Activated gamma-delta T cell (primary cell): ENCODE measurements at places on chromosomes 4 and X.

DNA sequence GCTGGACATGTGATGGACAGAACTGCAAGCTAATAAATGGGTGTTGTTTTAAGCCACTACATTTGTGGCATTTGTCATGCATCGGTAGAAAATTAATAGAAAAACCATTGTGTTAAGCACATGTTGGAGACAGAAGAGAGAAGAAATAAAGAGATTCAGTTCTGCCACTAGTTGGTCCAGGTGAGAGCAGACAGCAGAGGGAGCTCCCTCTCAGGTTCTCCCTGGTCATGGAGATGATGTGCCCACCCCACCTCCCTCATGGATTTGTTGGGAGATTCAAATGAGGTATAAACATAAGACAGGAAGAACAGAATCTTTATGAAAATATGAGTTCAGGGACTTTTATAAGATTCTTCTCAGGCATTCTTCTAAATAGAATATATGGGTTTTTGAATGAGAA lies 36.8 kb upstream of the OCIAD2 start:
- DNase-seq, result no peak

DNA sequence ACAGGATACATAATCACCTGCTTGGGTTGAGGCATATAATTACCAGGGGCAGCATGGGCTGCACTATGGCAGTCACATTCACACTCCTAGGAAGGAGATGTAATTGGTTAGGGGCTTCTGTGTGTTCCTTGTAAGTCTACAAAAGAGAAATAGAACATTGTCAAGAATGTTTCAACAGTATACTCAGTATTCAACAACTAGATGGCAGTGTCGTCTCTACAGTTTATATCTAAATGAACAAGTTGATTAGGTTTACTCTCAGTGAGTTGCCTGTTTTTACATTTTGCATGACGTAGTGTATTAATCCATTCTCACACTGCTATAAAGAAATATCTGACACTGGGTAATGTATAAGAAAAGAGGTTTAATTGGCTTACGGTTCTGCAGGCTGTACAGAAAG lies 50.5 kb upstream of the RAB33B start:
- DNase-seq, result no peak

DNA sequence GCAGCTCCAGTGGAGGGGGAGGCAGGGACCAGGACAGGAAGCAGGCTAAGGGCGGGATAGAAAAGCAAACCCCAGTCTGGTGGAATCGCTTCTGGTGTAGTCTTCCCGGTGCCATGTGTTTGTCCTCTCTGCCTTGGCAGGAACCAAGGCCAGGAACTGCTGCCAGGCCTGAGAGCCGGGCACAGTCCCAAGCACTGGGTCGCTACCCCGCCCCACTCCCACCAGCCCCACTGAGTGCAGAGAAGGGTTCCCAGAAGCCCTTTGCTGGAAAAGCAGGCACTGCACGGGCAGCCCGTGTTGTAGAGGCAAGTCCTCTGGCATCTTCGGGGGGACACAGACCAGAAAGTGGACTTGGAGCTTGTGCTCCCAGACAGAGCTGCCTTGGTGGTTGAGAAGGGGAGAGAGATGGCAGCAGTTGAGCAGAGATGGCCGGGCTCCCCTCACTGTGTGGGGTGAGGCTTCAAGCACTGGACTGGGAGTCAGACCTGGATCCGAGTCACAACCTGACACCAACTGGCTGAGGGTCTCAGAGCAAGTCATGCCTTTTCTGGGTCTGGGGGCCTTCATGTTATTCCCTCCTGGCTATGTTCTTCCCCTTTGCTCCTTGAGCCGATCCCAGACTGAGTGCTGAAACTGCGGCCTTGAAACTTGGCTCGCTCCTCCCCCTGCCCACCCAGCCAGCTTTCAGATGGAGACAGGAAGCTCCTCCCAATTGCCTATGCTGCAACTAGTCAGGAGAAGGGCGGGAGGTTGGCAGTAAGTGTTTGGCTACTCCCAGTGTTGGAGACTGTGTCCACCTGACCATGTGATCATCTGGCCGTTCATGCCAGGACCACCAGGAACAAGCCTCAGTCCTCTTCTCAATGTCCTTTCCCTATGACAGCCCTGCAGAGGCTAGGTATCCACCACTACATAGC lies 59.7 kb upstream of the MTM1 start:
- no peak for DNase-seq

DNA sequence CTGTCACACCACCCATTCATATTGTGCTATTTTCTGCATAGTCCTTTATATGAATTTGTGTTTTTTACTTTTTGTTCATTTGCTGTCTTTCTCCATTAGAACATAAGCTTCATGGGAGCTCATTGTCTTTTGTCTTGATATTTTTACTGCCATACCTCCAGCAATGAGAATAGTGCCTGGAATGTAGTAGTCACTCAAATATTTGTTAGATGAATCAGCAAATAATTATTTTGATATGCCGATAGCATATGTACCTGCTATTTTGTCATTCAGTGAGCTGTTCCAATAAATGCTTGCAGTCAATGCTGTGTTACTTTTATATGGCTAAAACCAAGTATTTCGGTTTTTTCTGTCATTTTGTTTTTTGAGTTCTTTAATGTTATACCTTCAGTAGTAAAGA lies 43.5 kb upstream of the SLC25A31 start:
- no peak for DNase-seq

DNA sequence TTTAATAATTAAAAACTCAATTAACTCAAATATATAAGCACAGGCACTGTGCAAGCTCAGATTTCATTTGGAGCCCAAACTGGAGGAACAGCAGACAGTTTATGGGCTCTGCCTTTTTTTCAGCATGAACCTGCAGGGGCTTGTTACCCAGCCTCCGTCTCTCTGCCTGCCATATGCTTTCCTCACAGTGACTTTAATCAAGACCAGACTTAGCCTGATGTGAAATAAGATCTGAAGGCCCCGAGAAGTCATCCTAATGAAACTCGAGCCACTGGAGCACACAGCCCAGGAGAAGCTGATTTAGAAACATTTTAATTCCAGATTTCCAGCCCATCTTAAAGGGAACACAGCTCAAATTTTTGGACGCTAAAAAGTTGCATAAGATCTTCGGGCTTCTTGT lies 55.6 kb downstream of the SPATA18 start:
- no peak for DNase-seq

- no peak for DNase-seq
Measured at GRCh38 chr4:87575408-87575807, 32.9 kb upstream of the DSPP start.

DNA sequence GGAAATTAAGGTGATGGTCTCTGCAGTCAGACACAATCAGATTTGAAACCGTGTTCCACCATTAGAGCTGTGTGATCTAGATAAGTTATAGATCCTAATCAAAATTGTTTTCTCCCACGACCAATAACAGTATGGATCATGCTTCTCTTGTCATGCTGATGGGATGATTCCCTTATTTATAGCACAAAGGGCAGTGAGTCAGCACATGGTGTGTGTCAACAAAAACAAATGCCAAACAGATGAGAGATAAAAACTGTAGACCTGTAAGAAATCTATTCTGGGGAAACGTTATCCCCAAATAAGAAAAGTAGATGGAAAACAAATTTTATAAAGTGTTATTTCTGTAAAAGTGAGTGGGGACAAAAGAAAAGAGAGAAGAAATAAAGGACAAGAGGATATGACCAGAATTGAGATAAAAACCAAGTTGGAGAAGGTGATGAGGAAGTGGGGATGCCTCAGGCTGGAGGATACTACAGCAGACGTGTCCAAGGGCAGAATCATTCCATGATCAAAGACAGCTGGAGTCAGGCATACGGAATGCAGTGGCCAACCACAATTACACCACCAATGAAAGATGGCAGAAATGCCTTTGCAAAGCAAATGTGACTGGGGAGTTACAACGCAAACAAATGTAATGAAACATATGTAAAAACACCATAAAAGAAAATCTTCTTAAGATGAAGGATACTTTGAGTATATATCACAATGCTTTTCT lies 377.8 kb upstream of the PRKX start:
- no peak for DNase-seq

DNA sequence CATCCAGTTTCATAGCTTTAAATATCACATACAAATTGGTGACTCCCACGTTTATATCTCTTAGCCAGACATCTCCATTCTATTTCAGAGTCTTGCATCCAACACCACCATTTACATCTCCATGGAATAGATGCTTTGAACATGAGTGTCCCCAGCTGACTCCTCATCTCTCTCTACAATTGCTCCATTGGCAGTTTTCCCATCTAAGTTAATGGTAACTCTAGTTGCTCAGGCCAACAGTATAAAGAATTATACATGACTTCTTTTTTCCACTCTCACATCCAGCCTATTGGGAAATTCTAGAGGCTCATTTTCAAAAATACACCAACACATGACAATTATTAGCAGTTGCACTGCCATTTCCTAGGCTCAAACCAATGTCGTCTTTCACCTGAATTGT lies 388.2 kb downstream of the STIM2 start:
- no peak for DNase-seq

GRCh38 chr4:11106190-11106589 lies 322.5 kb downstream of the HS3ST1 start:
- DNase-seq, result no peak

DNA sequence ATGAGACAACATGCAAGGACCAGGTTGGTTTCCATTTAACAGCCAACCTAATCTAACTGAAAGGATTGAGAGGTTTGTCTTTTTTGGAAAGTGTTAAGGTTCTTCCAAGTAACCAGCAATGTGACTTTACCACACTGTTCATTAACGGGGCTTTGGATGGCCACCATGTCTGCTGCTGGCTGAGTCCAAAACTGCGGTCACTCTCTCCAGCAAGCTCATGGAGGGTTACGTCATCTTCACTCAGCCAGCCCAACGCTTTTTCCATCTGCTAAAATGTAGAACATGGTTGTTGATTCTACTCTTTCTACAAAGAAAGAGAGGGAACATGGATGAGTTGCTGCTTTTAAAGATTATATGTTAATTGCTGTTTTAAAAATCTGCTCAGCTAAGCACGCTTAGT lies 11.0 kb downstream of the PKD2 start:
- no peak for DNase-seq

GRCh38 chr4:145484225-145484846 lies 2.7 kb downstream of the SMAD1 start:
- no peak for DNase-seq
